ENCODE measurements at places on chromosomes 5 and 9.

- DNase-seq: no peak
These were observed 47.2 kb downstream of the STOM start for GRCh38 chr9:121322737-121323448.

- DNase-seq: no peak
These were observed 54.3 kb downstream of the TMC1 start for GRCh38 chr9:72575666-72576065.

DNA sequence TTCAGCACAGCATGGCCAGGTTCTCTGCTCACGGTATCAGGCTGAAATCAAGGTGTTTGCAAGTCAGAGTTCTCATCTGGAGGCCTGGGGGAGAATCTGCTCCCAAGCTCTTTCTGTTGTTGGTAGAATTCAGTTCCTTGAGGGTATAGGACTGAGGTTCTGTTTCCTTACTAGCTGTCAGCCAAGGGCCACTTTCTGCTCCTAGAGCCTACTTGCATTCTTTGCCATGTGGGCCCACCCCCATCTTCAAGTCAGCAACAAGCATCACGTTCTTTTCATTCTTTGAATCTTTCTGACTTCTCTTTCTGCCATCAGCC lies 7.4 kb upstream of the CDC42SE2 start:
- no peak for DNase-seq

DNA sequence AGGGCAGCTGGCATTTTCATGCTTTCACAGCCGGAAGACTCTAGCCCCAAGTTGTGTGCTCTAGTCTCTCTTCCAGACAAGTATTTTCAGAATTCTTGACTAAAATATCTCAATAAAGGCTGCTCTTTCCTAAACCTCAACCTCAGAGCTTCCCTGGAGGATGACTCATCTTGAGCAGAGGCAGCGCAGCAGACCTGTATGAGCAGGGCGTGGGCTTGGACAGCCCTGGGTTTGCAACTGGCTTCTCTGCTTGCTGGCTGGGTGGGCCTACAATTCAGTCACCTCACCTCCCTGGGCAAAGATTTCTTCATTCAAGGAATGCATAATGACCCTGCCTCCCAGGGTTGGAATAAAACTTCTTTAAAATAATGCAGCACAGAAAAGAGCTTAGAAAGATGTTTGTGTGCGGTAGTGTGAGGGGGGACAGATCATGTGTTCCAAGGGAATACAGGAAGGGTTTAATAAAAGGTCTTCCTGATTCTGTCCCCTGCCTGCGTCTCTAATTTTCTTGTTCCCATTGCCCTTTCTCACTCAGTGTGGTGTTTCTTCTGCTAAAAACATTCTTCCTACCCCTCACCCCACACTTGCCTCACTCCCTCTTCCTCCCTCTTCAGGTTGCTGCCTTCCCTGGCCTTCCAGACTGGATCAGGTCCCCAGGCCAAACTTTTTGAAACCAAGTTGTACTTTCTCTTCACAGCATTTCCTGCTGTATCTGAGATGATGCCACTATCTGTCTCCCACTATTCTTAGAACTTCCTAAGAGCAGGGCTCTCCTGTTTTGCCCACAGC lies 39.4 kb upstream of the MAP1B start:
- DNase-seq: no peak

- no peak for DNase-seq
These were observed 557.0 kb downstream of the TLE1 start for GRCh38 chr9:81132318-81132717.

- no peak for DNase-seq
These were observed 4.6 kb upstream of the TXN start for GRCh38 chr9:110260911-110261310.

DNA sequence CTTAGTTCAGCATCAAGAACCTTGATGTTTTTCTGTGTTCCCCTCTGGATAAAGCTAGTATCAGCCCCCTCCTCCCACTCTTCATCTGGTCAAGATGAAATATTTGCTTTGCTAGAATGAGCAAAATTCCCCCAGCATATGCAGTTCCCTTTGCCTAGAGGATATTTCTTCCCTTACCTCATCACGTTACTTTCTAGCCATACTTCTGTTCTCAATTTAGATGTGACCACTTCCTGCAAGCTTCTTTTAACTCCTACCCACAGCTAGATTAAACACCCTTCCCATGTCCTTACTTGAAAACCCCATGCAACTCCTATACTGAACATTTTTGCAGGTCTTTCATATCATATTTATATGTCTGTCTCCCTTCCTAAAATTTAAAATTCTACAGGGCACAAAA lies 178.9 kb upstream of the TUSC1 start:
- no peak for DNase-seq

DNA sequence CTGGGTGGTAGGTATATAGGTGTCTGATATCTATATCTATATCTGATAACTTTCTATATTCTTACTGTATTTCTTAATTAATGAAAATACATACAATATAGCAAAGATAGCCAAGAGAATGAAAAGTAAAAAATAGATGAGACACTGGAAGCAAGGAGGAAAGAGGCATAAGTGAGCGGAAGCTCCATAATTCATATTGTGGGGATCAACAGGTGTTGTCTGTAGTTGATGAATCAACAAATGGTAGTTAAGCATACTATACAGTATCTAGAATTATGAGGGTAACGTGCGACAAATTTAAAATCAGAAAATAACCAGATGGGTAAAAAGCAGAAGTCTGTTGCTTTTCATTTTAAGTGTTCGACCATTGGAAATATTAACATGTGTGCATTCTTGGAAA lies 7.1 kb downstream of the SPTLC1 start:
- DNase-seq: no peak

DNA sequence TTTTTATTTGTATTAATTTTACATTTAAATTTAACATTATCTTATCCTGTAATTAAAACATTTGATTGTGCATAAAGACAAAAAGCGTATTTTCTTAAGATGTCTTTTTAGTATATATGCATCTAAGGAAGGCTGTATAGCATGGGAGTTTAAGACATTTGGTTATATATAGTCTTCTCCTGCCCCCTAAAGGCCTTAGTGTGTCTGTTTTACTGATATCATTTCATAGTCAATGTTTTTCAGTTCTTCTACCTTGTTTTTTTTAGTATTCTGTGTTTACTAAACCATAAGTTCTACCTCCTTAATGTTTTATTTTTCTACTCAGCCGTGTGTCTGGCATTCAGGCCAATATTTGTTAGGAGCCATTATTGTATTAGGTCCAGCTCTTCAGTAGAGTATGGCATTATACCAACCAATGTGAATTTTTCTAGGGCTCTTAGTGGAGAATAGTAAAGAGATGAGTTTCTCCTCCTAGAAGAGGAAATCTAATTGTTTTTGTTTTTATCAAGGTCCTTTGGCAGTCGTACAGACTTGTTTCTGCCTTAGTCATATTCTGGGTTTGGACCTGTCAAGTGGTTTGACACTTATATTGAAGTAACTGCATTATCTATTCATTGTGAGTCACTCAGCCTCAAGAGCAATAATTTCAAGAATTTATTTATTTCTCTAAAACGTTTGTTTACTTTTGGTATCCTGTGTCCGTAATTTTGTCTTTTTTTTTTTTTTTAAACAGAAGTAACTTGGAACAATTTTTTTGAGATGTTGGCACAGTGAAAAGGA lies 74.8 kb downstream of the SLF1 start:
- DNase-seq: no peak

DNA sequence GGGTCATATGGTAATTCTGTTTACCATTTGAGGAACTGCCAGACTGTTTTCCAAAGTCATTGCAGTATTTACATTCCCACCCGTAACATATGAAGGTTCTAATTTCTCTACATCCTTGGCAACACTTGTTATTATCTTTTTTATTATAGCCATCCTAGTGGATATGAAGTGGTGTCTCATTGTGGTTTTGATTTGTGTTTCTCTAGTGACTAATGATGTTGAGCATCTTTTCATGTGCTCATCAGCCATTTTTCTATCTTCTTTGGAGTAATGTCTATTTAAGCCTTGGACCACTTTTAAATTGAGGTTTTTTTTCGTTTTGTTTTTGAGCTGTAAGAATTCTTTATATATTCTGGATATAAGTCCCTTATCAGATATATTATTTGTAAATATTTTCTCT lies 132.8 kb upstream of the RUSC2 start:
- no peak for DNase-seq

DNA sequence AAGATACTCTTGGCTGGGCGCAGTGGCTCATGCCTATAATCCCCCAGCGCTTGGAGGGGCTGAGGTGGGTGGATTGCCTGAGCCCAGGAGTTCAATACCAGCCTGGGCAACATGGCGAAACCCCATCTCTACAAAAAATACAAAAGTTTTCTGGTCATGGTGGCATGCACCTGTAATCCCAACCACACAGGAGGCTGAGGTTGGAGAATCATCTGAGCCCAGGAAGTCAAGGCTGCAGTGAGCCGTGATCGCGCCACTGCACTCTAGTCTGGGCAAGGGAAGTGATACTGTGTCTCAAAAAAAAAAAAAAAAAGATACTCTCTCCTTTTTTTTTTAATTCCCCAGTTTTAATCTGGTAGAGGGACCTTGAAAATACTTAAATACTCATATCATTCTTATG lies 15.0 kb downstream of the ANKRD33B start:
- DNase-seq: no peak

DNA sequence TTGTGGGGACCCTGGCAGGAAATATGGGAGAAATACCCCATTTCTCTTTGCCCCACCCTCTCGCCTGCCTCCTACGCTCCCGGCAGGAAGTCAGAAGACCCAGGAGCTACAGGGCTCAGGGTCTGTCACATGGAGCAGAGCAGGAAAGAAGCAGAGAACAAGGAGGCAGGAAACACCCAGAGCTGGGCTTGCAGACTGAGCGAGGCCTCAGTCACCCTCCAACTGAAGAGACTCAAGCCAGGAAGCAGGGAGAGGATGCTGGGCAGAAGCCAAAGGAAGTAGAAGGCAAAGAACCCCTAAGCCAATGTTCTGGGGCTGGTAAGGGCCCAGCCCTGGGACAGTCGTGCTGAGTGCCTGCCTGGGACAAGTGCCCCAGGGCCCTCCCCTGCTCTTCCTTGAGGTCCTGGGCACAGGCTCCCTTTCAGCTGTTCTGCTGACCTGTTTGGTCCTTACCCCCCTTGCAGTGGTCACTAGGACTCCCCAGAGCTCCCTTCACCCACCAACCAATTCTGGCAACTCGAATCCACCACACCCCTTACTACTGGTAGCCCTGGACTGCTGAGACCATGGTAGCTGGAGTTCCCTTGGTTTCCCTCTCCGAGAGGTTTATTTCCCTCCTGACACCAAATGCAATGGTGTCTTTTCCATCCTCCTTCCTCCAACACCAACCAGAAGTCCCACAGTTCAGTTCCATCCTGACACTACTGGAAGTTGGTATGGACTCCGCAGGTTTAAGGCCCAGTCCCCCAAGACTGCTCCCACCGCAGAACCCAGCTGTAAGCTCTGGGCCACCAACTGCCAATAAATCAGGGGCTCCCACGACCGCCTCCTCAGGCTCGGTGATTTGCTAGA lies 157.5 kb downstream of the COL23A1 start:
- no peak for DNase-seq

- no peak for DNase-seq
These were observed 35.3 kb downstream of the EQTN start for GRCh38 chr9:27261517-27262211.

DNA sequence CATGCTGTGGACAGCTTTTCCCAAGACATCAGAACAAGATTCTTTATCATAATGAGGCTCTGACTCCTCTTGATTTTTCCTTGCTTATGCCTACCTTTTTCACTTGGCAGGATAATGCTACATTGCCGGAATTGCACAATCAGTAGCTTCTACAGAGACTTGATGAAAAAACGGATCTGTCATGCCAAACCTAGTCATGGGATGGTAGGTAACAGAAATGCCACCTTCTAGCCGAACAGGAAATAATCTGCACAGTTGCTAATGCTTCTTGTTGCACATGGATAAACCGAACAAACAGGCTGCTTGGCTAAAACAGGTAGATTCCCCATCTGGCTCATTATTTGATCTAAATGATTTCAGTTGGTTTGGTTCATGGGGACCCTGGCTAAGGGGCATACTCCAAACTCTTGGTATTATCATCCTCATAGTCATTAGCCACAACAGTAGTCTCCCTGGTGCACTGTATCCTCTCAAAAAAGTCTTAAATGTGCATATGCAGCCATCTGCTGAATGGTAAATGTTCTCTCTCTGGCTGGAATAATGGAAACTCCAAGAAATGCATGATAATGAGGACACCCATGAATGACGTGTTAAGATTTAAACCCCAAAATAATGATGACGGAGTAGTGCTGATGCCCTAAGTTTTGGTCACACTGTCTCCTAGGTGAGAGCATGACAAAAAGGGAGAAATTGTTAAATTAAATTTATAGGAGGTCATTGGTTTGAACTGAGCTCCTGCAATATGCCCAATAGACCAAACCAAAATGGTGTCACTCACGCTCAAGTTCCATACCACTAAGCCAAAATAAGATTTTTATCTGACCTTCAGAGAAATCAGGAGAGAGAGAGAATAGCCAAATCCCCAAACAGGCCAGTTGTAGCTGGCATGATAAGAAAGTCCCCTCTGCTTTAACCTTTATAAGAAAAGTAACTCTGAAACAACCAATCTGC lies 47.0 kb downstream of the RAPGEF1 start:
- DNase-seq: no peak

GRCh38 chr9:19527663-19528062 lies 118.9 kb downstream of the ACER2 start:
- DNase-seq: no peak

GRCh38 chr5:26518065-26518464 lies 520.3 kb downstream of the CDH9 start:
- no peak for DNase-seq

DNA sequence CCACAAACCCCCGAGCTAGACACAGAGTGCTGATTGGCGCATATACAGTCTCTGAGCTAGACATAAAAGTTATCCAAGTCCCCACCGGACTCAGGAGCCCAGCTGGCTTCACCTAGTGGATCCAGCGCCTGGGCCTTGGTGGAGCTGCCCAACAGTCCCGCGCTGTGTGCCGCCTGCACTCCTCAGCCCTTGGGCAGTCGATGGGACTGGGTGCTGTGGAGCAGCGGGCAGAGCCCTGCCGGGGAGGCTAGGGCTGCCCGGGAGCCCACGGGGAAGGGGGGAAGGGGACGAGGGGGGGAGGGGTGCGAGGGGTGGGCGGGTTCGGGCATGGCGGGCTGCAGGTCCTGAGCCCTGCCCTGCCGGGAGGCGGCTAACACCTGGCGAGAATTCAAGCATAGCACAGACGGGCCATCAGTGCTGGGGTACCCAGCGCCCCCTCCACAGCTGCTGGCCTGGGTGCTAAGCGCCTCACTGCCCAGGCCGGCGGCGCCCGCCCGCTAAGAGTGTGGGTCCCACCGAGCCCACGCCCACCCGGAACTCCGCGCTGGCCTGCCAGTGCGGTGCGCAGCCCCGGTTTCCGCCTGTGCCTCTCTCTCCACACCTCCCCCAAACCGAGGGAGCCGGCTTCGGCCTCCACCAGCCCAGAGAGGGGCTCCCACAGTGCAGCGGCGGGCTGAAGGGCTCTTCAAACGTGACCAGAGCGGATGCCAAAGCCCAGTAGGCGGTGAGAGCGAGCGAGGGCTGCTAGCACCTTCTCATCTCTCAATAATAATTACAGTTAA lies 391.2 kb upstream of the NUDT12 start:
- no peak for DNase-seq

All from colonic mucosa (tissue), 4 donors.